NCI-H1092 (cell line): ENCODE measurements at places on chromosomes 2 and 18.

DNA sequence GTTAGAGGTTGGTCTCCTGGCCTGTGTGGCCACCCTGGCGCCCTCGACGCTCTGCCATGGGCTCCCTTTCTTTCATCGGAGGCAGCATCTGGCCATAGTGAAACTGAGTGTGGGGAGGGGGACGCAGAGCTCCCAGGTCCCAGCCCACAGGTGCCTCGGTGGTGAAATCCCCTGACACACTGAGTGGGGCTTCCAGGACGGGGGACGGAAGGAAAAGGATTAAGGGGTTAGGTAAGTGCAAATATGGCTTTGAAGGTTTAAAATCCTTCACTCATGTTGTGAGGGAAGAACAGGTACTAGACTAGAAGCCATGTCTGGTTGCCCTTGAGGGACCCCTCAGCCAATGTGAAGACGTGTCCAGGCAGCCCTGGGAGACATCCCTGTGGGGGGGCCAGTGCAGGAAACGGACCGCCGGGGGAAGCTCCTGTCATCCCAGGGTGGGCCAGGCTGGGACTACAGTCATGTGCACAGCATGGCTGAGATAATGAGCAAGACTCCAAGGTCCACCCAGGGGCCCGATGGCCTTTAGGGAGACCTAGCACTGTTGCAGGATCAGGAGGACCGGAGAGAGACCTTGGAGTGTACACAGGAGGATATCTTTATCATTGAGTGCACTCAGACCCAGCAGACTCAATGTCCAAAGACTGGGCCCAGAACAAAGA lies 36.3 kb downstream of the RTP5 start:
- DNase-seq: no peak

DNA sequence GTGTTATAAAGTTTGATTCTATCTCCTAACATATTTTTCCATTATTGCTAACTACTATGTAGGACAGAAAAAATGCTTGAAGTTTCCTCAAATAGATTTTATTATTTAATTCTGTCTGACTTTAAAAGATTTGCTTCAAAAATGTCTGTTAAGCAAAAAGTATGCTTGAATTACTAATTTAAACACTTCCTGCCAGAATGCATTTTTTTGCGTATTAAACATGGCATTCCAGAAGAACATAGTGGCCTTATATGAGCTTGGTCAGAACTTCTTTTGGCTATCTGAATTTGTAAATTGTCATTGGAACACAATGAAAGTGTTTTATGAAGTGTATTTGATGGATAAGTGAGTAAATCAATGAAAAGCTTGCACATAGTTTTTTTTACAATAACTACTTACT lies 37.8 kb downstream of the MBD5 start:
- DNase-seq: no peak

- DNase-seq: no peak
Observed at GRCh38 chr2:97966545-97967215, 29.1 kb downstream of the TMEM131 start.

DNA sequence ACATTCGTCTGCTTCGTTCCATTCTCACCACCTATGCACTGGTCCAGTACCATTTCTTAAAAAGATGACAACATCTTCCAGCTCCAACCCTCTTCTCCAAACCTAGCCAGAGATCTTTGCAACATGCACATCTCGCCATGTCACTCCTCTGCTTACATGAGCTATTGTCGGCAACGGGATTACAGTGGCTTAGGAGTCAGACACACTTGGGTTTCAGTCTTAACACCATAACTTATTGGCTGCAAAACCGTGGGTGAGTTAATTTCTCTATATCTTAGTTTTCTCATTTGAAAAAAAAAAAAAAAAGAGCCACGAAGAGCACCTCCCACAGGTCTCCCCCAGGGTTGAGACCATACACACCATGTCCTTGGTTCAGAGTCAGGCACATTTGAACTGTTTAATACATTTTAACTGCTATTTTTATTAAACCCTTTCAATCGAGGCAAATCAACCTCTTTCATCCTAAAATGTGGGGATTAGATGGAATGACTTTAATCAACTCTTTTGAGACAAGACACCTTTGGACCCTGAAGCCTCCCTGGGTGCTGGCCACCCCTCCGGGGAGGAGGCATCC lies 889 bp downstream of the ANKRD29 start:
- DNase-seq: no peak

- no peak for DNase-seq
Observed at GRCh38 chr2:69034845-69035244, 21.9 kb downstream of the ANTXR1 start.

- no peak for DNase-seq
Observed at GRCh38 chr2:141029428-141030078, 1101.3 kb downstream of the LRP1B start.

GRCh38 chr2:164178835-164179465 lies 442.3 kb downstream of the GRB14 start:
- DNase-seq: no peak

DNA sequence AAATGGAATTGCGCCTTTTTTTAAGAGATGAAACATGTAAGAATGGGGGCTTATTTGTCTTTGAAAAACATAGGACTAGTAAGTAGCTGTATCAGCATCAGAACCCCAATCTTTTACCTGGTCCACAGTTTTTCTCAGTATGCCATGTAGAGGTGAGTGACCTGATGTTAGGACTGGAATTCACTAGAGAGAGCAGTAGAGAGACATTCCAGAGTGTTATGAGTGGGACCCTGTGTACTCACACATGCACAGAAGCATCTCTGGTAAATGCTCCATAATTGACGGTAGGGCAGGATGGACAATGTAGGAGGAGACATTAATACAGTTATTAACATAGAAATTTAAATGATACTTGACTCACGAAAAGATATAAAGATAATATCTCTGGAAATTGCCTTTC lies 1.4 kb upstream of the GALNT13 start:
- DNase-seq: no peak

DNA sequence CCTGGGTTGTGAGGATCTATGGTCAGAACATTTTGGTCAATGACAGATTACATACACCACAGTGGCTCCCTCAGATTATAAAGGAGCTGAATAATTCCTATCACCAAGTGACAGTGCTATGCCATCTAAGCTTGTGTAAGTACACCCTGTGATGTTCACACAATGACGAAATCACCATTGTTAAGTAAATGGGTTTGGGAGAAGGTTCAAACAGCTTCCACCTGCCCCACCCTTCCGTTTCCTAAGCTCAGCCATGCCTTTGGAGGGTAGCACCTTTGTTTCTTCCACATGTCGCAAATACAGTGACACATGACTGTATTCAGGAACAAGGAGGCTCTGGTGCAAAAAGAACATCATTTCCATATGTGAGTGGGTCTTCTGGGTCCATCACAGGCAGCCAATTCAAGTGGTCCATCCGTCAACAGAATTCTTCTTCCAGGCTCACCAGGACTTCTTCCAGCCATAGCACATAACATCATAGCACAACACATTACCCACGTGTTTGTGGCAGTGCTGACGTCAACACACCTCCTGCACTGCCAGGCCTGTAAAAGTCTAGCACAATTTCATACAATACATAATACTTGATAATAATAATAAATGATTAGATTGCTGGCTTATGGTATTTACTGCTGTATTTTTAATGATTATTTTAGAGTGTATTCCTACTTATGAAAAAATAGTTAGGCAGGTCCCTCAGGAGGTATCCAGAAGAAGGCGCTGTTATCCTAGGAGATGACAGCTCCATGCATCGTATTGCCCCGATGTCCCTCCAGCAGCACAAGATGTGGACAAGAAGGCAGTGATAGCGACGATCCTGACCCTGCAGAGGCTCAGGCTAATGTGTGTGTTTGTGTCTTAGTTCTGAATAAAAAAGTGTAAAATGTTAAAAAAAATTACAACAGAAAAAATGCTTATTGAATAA lies 264.8 kb downstream of the ANAPC1 start:
- DNase-seq: no peak

GRCh38 chr2:119201815-119202214 lies 21.8 kb upstream of the STEAP3 start:
- no peak for DNase-seq

GRCh38 chr18:59456657-59457056 lies 97.6 kb upstream of the LMAN1 start:
- DNase-seq: no peak

- no peak for DNase-seq
Observed at GRCh38 chr2:156164091-156164720, 168.3 kb downstream of the NR4A2 start.

- no peak for DNase-seq
Observed at GRCh38 chr18:58004317-58004716, 39.7 kb upstream of the NEDD4L start.

DNA sequence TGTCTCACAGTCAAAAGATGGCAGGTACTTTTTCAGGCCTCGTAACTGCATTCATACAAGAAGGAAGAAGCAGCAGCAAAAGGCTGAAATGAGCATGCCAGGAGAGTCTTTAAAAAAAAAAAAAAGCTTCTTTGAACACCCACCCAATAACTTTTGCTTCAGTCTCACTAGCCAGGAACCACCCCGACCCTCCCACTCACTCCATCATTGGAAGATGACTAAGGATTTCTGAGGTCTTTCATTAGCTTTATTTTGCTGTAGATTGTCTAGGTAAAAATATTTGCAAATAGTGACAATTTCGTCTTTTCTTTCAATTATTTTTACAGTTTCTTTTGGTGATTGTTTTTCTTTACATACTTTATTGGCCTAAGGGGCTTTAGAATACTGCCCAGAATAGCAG lies 37.9 kb downstream of the RBBP8 start:
- no peak for DNase-seq

DNA sequence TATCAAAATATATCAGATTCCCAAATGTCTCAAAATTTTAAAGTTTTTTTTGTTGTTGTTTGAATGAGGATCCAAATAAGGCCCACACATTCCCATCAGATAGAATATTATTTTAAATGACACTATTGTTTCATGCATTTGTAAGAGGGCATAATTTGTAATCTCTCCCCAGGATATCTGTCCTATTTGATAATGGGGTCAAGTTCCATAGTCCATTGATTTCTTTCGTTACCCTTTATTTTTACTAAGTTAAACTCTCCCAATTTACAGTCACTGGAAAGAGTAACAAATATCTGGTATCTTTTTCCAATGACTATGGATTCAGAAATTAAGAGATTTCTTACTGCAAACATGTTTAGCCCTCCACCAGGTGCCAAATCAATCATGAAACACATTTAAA lies 32.4 kb downstream of the INO80C start:
- DNase-seq: no peak
